Large intestine (tissue), 12 donors: ENCODE measurements at places on chromosomes 5 and 9. TPM values are rescaled to one million over a fixed set of nuclear protein-coding genes. Genes with fewer than 3 reads are reported as not detected.

Gene MZB1
- 1.3 TPM for polyA plus RNA-seq

Gene PRKAA1
- polyA plus RNA-seq, result 76.6 TPM

Gene ZNF474
- polyA plus RNA-seq, result 0.64 TPM

Gene CDC37L1
- polyA plus RNA-seq, result 16.4 TPM

Gene NTMT1
- 45.3 TPM for polyA plus RNA-seq

Gene MYOZ3
- 3.0 TPM for polyA plus RNA-seq

Gene CSF2
- polyA plus RNA-seq, result not detected

Gene NPR3
- polyA plus RNA-seq, result 9.8 TPM

Gene SERINC5
- polyA plus RNA-seq, result 44.8 TPM

Gene P4HA2
- polyA plus RNA-seq, result 34.8 TPM

Gene CAMK2A
- polyA plus RNA-seq, result 1.1 TPM

Gene TSTD2
- polyA plus RNA-seq, result 21.2 TPM

Gene GMCL2
- 0.01 TPM for polyA plus RNA-seq

Gene HACD4
- 4.8 TPM for polyA plus RNA-seq

Gene CHD1
- polyA plus RNA-seq, result 49.4 TPM

Gene ADRA1B
- polyA plus RNA-seq, result 0.12 TPM

Gene RNF183
- 0.91 TPM for polyA plus RNA-seq

Gene GPRIN1
- 7.0 TPM for polyA plus RNA-seq

Gene EIF4E1B
- polyA plus RNA-seq, result not detected
